ENCODE measurements at places on chromosomes 16 and 17.
A peak's percentile ranks its signal among the peaks of the same experiment; 100 is the strongest.

- DNase-seq, result peak; percentile 64
Measured at GRCh38 chr16:50067290-50067853, 1.6 kb downstream of the HEATR3 start.

DNA sequence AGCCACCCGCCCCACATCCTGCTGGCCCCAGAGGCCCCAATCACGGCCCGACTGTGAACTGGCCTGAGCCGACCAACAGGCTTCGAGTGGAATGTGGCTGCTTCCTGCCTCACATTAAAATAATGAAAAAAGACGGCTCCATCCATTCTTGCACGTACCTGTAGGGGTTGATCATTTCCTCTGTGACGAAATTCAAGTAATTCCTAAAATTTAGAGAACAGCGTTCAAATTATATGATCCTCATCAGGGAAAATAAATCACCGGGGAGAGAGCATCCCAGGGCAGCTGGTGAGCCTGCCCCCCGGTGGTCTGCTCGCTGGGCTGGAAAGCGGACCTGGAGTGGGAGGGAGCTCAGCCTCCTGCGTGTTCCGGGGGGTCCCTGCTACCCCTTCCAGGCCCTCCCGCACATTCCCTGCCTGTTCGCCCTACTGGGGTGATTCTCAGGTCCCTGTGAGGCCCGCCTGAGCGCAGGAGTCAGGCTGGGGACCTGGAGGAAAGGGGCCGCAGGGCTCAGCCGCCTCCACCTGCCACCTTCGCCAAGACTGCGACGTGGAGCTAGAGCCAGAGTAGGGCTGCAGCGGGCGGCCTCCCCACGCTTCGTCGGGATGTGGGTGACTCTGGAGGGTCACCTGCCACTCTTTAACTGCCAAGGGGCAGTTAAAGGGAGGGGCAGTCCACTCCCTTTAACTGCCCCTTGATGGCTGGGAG is 28.9 kb downstream of the SLC7A5 start:
- DNase-seq, result no peak

DNA sequence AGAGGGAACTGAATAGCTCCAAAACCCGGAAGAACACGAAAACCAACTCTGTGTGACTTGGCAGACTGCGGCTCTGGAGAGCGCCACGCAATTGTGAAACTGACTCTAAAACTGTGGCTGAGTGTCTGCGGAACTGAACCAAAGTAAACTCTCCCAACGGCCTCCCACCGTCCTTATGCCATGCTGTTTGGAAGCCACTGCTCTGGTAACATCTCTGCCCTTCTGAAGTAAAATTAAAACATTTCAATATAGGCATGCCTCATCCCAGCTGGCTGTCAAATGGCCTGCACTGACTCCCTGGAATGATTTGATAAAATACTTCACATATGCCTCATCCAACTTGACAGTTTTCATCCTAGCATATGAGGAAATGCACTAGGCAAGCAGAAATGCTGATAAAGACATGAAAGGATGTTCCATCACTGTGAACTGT is 70.2 kb downstream of the PARN start:
- peak; percentile 30 for DNase-seq

GRCh38 chr17:75899767-75900468 is 3.2 kb upstream of the TRIM65 start:
- DNase-seq, result no peak

DNA sequence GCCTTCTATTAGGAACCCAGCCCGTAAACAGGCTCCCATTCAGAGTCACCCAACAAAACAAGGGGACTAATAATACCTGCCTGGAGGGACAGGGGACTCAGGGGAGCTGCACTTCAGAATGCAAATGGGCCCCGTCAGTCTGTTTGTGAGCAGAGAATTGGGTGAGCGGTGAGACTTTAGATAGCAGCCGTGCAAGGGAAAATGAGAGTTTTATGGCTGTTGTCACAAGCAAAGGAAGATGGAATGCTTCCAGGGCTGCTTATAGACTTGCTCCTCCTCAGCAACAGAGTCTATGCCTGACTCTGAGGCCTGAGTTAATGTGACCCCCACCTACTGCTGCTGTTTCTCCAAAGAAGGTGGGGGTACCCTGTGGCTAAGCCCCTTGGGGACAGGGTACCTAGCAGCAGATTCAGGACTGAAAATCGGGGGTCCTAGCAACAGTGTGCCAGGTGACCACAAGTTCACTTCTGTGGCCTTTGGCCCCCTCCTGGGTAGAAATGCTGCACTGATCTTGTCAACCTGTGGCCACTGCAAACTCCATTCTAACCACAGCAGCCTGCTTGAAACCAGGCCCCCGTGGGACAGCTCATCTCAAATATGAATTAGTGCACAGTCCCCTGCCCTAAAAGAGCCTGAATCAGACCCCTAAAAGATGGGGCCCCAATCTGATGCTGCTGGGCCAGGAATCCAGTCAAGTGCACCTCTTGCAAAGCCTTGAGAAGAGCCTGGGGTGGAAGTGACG is 126.4 kb downstream of the C16orf78 start:
- no peak for DNase-seq

DNA sequence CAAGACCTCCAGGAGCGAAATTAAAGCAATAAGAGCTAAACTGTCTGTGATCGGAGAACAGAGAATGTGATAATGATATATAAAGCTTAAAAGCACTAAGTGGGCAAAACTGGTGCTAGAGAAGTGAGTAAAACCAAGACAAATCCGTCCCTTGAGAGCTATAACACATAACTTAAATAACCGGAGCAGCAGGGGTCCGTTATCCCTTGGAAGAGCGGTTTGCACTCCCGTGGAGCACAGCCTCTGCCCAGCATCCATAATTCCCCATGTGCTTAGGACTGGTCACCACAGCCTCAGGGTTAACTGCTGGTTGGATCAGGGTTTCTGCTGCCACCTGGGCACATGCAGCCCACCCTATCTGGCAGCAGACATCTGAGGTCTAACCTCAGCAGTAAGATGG is 489.0 kb downstream of the NPIPA7 start:
- no peak for DNase-seq

DNA sequence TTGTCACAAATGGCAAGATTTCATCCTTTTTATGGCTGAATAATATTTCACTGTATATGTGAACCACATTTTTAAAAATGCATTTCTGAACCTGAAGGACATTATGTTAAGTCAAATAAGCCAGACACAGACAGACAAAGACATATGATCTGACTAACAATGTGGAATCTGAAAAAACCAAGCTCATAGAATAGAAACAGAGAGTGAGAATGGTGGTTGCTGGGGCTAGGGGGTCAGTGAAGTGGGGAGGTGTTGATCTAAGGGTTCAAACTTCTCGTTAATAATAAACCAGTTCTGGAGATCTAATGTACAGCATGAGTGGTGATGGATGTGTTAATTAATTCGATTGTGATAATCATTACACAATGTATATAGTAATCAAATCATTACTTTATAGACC is 475.1 kb downstream of the WWOX start:
- DNase-seq, result no peak

- DNase-seq, result no peak
Measured at GRCh38 chr16:87057211-87057881, 259.8 kb downstream of the C16orf95 start.

GRCh38 chr17:28427371-28427770 is 21.4 kb upstream of the SLC46A1 start:
- no peak for DNase-seq

DNA sequence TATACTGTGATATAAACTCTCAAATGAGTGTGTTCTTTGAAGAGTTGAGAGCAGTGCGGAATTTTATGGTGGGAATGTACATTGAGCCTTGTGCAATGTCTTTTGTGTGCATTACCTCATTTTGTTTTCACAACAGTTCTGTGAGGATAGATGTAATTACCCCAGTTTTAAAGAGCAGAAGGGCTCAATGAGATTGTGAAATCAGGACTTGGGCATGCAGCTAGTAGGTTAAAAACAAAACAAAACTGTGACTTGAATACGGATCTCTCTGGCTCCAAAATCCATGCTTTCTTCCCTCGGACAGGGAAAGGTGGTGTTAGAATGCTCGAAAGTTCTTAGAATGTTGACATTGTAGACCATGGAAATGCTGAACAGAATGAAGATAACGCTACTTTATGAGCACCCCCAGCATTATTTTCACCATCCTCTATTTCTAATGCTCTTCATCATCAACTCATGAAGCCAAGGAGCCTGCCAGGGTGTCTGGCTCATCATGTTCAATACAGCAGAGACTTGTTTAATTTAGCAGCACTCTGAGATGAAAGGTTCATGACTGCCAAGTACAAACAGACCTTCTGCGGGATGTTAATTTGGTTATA is 17.1 kb downstream of the MRTFB start:
- peak; percentile 78 for DNase-seq

- DNase-seq, result no peak
Measured at GRCh38 chr17:44356241-44356640, 7.4 kb downstream of the FAM171A2 start.

DNA sequence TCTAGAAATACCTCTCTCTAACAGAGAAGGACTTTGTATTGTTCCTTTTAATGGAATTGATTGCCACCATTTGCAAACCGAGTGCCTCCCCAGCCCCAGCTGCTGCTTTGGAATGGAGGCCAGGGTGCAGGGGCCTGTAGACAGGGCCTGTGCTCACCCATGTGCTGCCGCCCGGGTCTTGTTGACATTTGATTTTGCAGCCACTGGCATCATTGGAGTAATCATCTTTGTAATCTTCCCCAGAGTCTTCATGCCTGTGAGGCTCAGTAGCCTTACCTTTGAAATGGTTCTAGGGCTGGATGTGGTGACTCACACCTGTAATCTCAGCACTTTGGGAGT is 119.8 kb downstream of the CLEC16A start:
- DNase-seq, result no peak

DNA sequence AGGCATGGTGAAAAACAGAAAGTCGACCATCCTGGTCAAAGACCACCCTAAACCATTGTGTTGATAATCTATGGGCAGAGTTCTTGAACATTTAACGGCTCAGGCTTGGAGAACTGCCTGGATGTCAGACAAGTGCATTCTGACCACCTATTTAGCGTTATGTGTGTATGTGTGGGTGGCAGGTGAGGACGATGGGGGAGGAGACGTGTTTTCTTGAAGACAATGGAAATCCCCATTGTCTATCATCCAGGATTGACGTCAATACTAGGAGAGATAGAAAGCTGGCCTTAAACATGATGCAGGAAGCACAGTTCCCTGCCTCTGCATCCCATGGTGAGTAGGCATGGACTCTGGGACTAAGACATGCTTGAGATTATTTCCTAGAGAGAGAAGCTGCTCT is 157.4 kb upstream of the MAF start:
- no peak for DNase-seq

GRCh38 chr17:63950940-63951907 is 19.1 kb upstream of the CD79B start:
- DNase-seq, result no peak

DNA sequence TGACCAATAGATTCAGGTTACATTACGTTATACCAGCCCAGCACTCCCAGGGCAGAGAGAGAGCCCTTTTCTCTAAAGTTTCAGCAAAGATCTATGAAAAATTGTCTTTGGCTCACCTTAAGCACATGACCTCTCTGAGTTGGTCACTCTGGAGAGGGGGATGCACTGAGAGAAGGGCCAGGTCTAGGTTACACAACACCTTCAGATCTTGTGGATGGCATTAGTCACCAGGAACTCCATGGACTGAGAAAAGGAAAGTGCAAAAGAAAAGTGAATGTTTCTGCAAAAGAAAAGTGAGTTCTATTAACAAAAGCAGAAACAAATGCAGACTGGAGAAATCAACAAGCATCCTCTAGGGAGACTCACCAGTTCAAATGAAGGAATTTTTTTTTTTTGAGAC is 253.3 kb upstream of the SALL1 start:
- DNase-seq, result no peak

DNA sequence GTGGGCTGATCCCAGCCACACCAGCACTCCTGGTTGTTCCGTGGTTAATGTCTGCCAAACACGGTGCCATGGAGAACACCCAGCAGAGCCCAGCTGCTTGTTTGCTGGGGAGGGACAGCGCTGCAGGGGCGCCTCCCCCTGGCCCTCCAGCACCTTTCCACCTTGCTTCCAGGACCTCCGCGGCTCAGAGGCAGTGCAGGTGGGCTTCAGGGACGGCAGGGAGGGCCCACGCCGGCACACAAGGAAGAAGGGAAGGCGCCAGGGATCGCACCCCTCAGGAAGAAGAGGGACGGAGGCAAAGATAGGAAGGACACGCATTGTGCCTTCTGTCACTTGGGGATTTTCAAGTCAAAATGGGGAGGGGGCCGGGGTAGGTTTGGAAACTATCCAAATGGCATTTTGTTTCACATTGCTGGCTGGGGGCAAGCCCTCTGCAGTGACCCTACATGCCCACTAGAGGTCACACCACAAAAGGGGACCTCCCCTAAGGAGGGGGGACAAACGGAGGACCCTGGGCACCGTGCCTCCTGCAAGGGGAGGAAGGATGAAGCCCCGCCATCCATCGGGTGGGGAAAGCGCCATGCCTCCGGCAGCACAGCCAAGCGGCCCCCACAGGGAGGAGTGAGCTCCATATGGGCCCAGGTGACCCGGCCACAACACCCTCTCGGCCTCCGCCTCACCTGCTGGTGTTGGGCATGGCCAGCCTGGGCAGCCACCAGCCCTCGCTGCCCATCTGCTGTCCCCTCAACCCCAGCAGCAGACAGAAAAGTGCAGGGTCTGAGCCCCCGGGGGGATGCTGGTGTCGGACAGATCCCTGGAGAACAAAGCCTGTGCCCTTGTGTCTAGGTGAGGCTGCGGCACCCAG is 7.5 kb upstream of the C16orf95 start:
- DNase-seq, result peak; percentile 51

DNA sequence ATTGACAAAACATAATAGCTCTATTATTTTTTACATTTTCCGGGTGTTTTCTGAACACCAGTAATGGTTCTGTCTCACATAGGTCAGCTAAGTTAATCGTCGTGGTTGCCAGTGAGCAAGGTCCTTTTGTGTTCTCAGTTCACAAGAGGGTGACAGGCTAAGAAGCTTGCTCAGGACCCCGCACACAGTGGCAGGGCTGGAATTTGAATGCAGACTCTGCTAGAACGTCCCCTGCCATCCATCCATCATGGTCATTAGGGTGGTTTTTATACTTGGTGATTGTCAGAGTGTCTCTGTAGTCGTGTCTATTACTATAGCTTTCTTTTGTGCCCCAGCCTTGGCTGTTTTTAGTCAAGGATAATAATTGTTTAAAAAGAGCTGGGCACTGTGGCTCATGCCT is 176.2 kb downstream of the SNX29 start:
- no peak for DNase-seq

- no peak for DNase-seq
Measured at GRCh38 chr17:4165301-4166010, 22.5 kb downstream of the CYB5D2 start.

DNA sequence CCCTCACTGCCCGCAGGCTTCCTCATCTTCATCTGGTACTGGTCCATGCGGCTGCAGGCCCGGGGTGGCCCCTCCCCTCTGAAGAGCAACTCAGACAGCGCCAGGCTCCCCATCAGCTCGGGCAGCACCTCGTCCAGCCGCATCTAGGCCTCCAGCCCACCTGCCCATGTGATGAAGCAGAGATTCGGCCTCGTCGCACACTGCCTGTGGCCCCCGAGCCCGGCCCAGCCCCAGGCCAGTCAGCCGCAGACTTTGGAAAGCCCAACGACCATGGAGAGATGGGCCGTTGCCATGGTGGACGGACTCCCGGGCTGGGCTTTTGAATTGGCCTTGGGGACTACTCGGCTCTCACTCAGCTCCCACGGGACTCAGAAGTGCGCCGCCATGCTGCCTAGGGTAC is 4.7 kb upstream of the ADGRG3 start:
- DNase-seq, result no peak

- no peak for DNase-seq
Measured at GRCh38 chr16:80788027-80788426, 16.4 kb downstream of the CDYL2 start.

All from suppressor macrophage treated with lipopolysaccharide for 1 hour (primary cell).